Right hindlimb (tissue), 1 donor: ENCODE measurements at places on chromosomes 6 and 20.
A peak's percentile ranks its signal among the peaks of the same experiment; 100 is the strongest.

DNA sequence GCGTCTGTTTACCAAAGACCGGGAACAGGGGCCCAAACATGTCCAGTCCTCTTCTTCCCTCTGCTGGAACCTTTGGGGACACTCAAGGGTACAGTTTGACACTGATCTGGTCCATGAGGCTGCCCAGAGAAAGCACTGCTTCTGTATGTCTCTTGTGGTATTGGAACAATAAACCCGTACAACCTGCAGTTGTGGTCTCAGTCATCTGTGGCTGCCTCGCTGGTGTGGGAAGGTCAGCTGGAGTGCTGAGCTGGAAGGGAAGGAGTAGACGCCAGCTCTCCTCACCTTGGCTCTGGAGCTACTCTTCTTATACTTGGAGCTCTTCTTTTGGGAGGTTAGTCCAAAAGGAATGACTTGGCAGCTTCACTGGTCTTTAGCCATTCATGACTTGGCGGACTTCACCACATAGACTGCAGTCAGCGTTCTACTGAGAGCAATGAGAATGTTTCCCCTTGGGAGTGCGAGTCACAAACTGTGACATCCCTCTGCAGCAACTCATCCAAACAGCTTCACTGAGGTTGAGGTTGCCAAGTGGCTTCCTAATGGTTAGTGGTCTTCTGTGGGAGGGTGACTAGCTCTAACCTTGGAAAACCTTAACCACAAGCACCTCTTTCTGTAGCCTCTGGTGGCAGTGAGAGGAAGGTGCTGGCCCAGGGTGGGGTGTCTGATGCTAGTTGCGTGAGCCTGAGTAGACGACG lies 81.2 kb downstream of the ASXL1 start:
- DNase-seq: no peak

- DNase-seq: no peak
These were observed 140.5 kb downstream of the EYA2 start for GRCh38 chr20:47035026-47035590.

- peak; percentile 99 for DNase-seq
These were observed at the start of gene KDM1B for GRCh38 chr6:18155150-18155863. Gene KDM1B (plus strand): TSS chr6:18155422. CDS start chr6:18159896, 4,474 bp downstream.

GRCh38 chr6:161130541-161130940 lies 139.0 kb downstream of the MAP3K4 start:
- no peak for DNase-seq
